ENCODE measurements at places on chromosomes 4 and X.

- DNase-seq = no peak
Measured at GRCh38 chr4:87227751-87228151, 7.3 kb upstream of the KLHL8 start.

DNA sequence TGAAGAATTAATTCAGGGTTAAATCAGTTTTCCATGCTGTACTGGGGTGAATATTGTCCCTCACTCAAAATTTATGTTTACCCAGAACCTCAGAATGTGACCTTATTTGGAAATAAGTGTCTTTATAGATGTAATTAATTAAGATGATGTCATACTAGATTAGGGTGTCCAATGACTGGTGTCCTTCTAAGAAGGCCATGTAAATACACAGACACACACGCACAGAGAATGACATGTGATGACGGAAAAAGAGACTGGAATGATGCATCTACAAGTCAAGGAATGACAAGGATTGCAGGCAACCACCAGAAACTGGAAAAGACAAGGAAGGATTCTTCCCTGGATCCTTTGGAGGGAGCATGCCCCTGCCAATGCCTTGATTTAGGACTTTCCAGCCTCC is 84.6 kb upstream of the GPR34 start:
- no peak for DNase-seq

DNA sequence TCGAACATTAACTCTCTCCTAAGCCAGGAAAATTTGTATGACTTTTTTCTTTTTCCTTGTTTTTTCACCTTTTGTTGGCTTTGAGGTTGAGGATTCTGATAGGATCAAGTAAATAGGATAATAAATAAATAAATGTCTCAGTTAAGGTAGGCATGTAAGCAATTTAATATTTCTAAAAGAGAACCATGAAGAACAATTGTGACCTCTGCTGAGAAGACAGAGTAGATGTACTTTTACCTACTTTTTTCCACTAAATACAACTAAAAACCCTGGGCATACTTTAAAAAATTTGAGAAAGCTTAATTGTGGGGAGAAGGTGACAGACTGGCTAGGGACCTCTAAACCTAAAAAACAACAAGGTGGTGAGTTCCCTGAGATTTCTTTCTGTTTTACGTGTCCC is 31.6 kb upstream of the CLNK start:
- DNase-seq = no peak

GRCh38 chrX:112844250-112844649 is 3.6 kb upstream of the AMOT start:
- DNase-seq = no peak

- DNase-seq = no peak
Measured at GRCh38 chrX:100747703-100748102, 15.8 kb upstream of the SYTL4 start.

DNA sequence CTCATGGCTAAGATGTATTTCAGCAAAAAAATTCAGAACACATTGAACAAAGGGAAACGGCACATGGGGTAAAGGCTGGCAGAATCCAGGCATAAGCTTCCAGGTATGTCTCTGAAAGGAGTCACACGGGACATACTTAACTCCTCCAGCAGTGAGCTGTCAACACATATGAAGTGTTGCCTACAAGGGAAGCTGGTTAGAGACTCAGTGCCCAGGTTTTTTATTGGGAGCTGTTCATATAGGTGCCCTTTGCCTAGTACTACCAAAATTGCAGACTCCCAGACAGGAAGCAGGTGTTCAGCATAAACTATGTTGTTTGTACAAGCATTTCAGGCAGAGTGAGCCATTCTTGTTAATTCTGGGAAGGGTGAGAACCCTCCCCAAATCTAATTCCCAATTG is 77.4 kb upstream of the PUDP start:
- DNase-seq = no peak

DNA sequence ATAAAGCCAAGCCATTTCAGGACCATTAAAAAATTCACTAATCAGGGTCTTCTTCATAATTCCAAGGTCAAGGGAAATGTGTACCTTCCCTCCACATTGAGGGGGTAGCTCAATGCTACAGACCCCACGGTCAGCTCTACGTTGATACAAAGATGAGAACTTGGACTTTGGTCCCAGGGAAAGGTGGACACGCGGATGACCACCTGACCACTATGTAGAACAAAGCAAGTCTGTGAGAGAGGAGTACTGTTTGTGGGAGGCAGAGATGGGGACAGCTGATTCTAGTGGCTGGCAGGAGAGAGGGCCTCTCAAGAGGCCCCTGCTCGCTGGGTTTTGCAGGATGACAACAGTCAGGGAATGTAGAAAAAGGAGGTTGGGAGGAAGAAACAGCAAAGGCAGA is 58.0 kb downstream of the SLC2A9 start:
- no peak for DNase-seq

DNA sequence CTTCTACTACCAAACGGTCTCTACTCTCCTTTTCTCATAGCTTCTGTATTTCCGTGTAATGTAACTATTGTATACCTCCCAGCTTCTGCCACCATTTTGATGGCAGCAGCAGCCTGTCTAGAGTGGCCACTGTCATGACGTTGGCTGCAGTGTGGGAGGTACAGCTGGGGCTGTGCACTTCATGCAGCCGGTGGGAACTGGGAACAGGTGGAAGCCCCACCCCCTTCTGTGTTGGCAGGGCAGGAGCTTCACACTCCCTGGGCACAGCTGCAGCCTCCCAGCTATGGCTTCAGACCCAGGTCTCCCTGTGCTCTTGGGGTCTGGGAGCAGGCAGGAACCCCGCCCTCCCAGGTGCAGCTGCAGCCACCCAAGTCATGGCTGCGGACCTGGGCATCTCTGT is 49.8 kb upstream of the SEC24B start:
- no peak for DNase-seq

DNA sequence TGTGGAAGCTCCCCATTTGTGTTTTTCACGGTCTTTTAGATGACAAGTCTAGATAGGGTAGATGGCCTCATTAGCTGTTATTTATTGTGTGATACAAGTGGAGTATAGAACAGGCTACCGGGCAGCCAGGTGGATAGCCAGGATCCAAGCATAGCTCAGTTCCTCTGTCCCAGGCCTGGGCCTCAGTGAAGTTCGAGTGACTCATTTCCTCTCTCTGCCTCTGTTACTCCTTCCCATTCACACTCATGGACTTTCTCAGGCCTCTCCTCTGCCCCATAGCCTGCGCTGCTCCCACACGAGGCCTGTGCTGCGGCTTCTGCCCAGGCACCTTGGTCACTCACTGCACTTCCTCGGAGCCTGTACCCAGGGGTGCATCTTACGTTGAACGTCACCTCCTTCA is 54.5 kb downstream of the TENM3 start:
- no peak for DNase-seq

DNA sequence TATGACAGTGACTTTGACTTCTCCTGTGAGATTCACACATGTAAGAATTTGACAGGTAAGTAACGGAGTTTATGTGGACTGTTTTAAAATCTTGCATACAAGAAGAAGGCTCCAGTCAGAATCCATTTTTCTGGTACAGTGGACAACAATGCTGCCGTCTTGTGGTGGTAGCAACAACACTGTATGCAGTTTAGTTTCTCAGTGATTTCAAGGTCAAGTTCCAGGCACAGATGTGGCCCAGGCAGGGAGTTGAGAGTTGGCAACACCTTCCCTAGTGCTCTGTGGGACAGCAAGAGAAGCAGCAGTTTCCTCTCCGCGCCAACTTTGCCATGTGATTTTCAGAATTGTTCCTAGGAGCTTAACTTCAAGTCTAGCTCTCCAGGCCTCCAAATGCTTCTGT is 56.0 kb upstream of the STPG2 start:
- no peak for DNase-seq

- DNase-seq = no peak
Measured at GRCh38 chr4:24887881-24888430, 24.9 kb downstream of the CCDC149 start.

DNA sequence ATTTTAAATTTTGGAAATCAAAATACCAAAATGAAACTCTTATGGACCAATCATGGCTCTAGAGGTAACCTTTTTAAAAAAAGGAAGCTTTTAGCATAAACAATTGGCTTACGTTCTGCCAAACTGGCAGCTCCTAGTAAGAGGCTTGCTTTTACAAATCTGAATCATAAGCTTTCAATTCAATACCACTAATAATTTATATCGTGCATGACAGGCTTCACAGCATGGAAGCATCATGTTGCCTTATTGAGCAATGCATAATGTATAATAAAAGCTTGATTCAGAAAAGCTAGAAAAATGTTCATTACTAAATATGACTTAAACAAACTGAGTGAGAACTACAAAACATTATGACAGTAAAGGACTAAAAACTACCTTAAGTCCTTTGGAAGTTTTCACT is 280.9 kb downstream of the IQCM start:
- no peak for DNase-seq

GRCh38 chr4:5804656-5805055 is 88.2 kb downstream of the CRMP1 start:
- DNase-seq = no peak

DNA sequence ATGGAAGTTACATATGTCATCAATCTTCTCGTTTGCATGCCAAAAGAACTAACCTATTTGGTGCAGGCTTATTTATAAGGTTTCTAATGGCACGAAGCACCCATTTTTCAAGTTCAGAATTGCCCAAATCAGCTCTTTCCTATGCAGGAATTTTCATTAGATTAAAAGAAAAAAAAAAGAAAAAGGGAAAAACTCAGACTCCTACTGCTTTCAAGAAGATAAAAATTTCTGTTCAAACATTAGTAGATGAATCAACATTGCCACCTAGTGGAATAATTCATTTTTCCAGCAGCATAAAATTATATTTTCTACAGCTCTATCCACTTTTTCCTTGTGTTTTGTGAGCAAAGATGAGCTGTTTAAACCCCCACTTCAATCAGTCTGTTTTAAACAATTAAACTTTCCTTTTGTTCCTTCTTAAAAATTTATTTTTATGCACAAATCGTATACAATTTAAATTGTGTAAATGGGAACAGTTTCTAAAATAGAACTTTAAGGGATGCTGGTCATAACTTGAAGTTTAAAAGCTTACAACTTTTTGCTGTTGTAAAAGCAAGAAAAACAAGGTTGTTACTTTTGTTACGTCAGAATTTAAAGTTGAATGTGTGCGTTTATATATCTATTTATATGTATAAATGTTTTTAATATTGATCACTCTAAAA is 309.9 kb downstream of the ARAP2 start:
- no peak for DNase-seq

DNA sequence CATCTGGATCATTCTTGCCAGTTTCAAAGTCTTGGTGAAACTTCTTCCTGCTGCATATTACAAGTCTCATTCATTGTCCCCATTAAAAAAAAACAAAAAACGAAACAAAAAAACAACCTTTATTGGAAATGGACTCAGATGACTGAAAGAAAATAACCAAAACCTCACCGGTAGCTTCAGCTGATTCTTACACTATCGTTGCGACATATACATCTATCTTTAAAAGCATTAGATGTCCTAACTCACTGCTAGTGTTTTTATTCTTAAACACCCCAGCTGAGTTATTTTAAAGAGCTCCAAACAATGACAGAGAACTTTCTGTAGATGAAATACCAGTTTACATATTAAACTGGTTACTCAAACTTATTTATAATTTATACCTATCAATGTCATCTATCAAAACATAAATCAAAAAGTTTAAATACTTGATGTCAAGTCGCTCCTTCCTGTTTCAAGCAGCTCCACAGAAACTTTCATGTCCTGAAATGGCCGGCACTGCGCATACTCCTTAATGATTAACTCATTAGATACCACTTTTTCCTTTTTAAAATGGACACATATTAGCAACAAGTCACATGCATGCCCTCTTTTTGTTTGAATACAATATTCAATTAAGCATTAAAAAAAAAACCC is 87.2 kb downstream of the HPRT1 start:
- no peak for DNase-seq

DNA sequence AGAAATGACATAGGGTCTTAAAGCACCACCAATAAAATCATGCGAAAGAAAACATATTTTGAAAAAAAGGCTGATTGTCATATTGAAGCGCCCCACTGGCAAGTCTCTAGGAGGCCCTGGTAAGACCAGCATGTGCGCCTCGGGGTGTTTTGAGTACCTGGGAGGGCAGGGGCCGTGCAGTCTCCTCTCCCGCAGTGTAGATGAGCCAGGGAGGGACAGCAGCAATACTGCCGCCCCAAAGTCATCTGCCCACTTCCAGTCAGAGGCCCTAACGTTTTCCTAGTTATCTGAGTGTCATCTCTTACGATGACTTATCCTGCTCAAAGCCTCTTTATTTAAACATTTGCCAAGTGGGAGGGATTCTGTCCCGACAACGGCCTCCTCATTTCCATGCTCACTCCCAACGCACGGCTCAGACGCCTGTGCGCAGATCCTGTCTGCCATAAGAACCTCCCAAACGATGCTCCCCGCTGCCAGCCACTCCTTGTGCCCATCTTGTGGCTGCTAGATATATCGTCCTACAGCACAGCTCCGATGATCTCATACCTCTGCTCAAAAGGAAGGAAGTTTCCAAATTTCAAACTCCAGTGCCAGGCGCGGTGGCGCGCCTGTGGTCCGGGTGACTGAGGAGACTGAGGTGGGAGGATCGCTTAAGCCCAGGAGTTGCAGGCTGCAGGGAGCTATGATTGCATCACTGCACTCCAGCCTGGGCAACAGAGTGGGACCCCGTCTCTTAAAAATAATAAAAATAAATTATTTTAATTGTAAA is 17.2 kb upstream of the SCRG1 start:
- DNase-seq = no peak

- no peak for DNase-seq
Measured at GRCh38 chr4:147284935-147285334, 196.0 kb upstream of the EDNRA start.

GRCh38 chrX:10102046-10102704 is 54.6 kb upstream of the CLCN4 start:
- no peak for DNase-seq

DNA sequence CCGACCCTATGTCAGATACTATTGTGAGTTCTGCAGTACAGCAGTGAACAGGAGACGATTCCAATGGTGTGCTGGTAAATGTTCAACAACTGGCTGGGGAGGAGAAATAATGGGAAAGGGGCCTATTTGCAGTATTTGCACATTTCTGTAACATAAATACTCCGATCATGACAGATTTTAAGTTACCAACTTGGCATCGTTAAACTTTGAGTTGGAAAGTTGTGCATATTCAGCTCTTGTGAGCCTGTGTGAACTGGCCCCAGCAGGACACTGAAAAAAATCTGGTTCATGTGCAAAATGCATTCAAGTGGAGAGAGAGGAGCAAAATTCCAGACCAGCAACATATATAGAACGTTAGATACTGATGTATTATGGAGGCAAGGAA is 175.0 kb downstream of the MAPK10 start:
- no peak for DNase-seq

DNA sequence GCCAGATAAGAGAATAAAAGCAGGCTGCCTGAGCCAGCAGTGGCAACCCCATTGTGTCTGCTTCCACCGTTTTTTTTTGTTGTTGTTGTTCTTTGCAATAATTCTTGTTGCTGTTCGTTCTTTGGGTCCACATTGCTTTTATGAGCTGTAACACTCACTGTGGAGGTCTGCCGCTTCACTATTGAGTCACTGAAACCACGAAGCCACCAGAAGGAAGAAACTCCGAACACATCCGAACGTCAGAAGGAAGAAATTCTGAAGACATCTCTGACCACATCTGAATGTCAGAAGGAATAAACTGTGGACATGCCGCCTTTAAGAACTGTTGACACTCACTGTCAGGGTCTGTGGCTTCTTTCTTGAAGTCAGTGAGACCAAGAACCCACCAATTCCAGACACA is 110.5 kb downstream of the PCDH18 start:
- DNase-seq = no peak
